Renal cortical epithelial cell (primary cell): ENCODE measurements at places on chromosomes 4 and X. TPM values are rescaled to one million over a fixed set of nuclear protein-coding genes. Genes with fewer than 3 reads are reported as not detected.

CLDN22 gene
- total RNA-seq: not detected in 2 replicates

BEX2 gene
- total RNA-seq: 18.0 and 26.9 TPM in 2 replicates

GUCY1A1 gene
- total RNA-seq: 6.8 and 59.1 TPM in 2 replicates

RS1 gene
- total RNA-seq: 0.05 and 0.17 TPM in 2 replicates

NAA11 gene
- not detected in 2 replicates for total RNA-seq

CXXC4 gene
- total RNA-seq: 0.05 TPM in 1 of 2 replicates, not detected in the other

TNIP3 gene
- 0.30 and 0.35 TPM in 2 replicates for total RNA-seq
